ENCODE measurements at places on chromosomes 3 and 15. TPM values are rescaled to one million over a fixed set of nuclear protein-coding genes. Genes with fewer than 3 reads are reported as not detected.

Gene FGD5
- total RNA-seq, result 0.05 TPM

GRCh38 chr15:60530653-60531052 lies 51.7 kb upstream of the ICE2 start:
- no peak for DNase-seq

GRCh38 chr3:172915911-172916514 lies 165.5 kb downstream of the ECT2 start:
- DNase-seq, result peak; percentile 81

GRCh38 chr15:92074101-92074500 lies 220.6 kb downstream of the SLCO3A1 start:
- DNase-seq, result no peak

Gene NMNAT3
- total RNA-seq, result 3.2 TPM

Gene FBXL22
- total RNA-seq, result not detected

Gene KCTD6
- 11.6 TPM for total RNA-seq

DNA sequence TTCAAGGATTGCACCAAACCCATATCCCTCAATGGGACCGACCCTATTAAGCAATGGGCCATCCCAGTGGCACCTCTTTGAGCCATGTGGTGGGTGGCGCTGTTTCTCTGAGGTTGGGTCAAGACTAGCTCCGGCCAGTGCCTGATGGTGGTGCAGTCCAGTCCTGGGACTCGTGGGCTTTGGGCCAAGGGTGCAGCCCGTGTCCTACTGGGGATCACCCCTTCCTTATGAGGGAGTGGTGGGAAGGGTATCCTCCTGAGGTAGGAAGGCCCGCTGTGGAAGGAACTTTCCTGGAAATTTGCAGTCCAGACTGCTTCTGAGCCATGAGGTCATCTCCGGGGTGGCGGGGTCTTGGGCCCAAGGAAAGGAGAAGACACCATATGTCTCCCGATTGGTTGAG lies 231.6 kb downstream of the SNRPN start:
- DNase-seq, result no peak

GRCh38 chr3:11553436-11554235 lies 90.1 kb downstream of the VGLL4 start:
- no peak for DNase-seq

- DNase-seq, result no peak
These were observed 15.3 kb downstream of the SCG3 start for GRCh38 chr15:51696566-51696965.

DNA sequence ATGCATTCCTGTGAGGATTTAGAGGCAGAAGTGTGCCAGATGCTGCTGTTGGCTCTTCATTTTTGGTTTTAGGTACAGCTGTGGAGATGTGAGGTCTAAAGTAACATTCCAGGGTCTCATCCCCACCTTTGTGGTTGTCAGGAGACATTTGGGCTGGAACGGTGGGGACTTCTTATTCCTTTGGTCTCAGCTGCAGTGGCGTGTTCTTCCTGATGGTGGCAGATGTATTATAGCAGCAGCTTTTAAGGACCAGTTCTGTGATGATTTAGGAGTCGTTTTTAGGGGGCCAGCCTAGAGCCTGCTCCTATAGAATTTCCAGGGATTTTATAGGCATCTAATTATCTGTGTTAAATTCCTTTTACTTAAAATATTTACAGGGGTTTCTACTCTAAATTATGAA lies 221.0 kb upstream of the EOMES start:
- DNase-seq, result peak; percentile 4

Gene ERC2
- 1.2 TPM for total RNA-seq

- DNase-seq, result no peak
These were observed 32.6 kb downstream of the PPCDC start for GRCh38 chr15:75056036-75056435.

DNA sequence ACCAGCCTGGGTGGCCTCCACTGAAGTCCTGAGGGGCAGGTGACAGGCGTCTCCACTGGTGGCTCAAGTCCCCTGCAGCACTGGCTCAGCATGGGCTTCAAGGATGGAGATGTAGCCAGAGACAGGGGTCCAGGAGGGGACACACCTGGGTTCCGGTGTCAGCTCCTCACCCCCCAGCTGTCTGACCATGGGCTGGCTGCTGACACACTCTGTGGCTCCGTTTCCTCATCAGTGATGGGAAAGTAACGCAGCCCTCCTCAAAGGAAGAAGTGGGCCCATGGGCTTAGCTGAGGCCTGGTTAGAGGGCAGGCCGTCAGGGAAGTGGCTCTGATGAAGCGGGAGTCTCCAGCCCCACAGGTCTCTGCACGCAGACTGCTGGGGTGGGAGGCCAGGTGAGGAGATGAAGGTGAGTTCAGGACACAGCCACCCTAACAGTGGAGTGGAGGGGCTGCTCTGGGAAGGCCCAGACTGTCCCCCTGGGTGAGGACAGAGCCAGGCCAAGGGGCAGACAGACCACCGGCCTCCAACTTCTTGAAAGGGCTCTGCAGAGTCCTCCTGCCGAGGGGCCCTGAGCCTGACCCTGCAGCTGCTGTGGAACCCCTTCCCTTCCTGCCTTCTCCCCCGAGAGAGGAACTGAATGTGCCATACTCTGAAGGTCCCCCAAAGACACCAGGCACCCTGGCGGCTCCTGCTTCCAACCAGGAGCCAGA lies 24.0 kb downstream of the PSTPIP1 start:
- no peak for DNase-seq

GRCh38 chr3:48957006-48957705 lies 32.9 kb upstream of the P4HTM start:
- DNase-seq, result no peak
